ENCODE measurements at places on chromosomes 4 and X.

- DNase-seq = no peak
Observed at GRCh38 chr4:183548306-183548705, 43.4 kb downstream of the ING2 start.

GRCh38 chrX:72373136-72373535 is 67.4 kb upstream of the CITED1 start:
- no peak for DNase-seq

- DNase-seq = no peak
Observed at GRCh38 chr4:119750771-119751170, 122.2 kb upstream of the PDE5A start.

DNA sequence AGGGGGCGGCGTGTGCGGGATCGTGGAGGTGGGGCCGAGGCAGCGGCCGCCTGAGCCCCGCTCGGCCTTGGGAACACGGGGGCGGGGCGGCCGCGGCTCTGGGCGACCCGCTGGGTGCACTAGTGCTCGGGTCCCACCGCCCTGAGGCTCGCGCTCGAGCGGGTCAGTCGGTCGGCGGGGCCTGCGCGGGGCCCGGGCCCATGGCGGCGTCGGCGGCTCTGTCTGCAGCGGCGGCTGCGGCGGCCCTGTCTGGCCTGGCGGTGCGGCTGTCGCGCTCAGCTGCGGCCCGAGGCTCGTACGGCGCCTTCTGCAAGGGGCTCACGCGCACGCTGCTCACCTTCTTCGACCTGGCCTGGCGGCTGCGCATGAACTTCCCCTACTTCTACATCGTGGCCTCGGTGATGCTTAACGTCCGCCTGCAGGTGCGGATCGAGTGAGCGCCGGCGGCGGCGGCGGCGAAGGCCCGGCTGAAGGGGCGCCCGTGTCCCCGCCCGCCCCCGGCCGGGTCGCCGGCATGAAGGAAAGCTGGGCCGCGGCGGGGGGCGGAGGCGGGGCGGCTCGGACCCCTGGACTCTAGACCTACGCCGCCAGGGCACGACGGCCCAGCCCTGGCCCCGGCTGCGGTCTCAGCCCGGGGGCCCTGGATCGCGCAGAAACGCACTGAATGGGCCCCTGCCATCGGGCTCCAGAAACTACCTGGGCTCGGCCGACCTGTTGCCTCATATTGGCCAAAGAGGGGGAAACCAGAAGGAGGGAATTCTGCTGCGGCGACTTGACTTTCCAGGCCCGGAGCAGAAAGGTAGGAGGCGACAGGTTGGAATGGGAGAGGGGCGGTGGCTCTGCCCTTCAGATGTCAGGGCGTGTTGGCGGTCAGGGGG is at the start of gene SMIM10L2A:
TSS of gene SMIM10L2A (plus strand) at position 13 of the 878 bp plus-strand sequence. CDS start at position 201, 188 bp downstream.
- no peak for DNase-seq

GRCh38 chr4:40656201-40656863 is 26.7 kb upstream of the RBM47 start:
- no peak for DNase-seq

Data from inflammatory macrophage (primary cell).